ENCODE measurements at places on chromosomes 12 and 14. TPM values are rescaled to one million over a fixed set of nuclear protein-coding genes. Genes with fewer than 3 reads are reported as not detected.

- DNase-seq, result no peak
Observed at GRCh38 chr12:8603856-8604255, 8.8 kb downstream of the AICDA start.

- no peak for DNase-seq
Observed at GRCh38 chr14:22887990-22888378, 5.0 kb downstream of the REM2 start.

GRCh38 chr12:24223926-24224325 is 274.5 kb upstream of the SOX5 start:
- no peak for DNase-seq

- no peak for DNase-seq
Observed at GRCh38 chr12:14771651-14772137, 31.6 kb downstream of the WBP11 start.

DNA sequence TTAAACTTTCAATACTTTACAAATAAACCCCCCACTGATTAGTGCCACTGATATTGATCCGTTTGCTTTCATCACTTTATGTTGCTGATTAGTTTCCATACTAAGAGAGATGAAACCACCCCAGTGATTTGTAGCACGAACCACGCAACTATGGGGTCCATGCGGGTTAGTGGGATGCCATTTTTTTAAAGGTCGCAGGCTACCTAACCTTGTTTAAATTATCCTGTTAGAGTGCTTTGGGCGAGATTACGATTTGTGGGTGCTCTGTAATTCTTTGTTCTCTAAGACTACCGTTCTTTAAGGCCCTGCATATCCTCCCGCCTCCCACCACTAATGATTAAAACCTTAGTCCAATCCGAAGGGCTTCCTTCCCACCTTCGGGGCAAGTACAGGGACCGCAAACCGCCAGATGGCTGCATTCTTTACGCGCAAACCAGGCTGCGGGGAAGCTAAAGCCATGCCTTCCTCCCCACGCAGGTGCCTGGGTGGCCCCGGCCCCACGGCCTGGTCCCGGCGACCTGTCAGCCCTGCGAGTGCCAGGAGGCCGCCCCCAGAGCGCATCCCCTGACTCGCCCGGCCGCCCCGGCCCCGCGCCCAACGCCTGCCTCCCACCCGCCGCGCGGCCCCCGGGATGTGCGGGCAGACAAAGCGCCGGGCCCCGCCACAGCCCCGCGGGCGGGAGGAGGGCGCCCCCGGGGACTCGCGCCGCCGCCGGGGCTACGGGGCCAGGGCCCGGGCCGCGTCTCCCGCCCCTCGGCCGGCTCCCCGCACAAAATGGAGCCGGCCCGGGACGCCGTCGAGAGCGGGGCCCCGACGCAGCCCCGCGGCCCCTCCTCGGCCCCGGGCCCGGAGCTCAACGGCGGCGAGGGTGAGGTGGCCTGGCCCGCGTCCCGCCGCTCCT is 759 bp downstream of the NFYB start:
- no peak for DNase-seq

DNA sequence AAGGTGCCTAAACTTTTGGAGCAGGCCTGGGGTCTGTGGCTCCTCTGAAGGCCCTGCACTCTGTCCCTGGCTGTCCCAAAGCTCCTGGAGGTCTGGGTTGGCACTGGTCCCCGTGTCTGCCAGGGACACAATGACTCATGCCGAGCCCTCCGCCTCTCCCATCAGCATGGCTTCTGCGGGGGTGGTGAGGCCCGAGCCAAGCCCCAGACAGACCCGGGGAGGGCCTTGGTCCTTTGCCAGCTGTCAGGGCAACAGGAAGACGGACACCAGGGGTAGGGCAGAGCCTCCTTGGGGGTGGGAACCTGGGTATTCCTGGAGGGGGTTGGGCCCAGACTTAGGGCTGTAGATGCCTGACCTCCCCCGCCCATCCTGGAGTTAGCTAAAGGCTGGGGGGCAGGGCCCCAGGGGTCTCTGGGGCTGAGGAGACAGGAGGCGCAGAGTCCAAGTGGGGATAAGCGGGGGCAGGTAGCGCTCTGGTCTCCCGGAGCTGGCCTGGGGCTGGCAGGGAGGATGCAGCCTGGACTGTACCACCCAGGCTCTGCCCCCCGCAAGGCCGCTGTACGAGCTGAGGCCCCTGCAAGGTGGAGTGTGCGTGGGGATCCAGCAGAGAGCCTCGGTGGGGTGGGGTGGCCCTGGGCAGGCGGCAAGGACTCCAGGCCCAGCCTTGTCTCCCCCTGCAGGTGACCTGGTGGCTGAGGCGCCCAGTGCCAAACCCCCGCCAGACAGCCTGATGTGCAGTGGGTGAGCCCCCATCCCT is 16.4 kb upstream of the PUS1 start:
- no peak for DNase-seq

GRCh38 chr14:74610866-74611649 is 979 bp downstream of the LTBP2 start:
- no peak for DNase-seq

DNA sequence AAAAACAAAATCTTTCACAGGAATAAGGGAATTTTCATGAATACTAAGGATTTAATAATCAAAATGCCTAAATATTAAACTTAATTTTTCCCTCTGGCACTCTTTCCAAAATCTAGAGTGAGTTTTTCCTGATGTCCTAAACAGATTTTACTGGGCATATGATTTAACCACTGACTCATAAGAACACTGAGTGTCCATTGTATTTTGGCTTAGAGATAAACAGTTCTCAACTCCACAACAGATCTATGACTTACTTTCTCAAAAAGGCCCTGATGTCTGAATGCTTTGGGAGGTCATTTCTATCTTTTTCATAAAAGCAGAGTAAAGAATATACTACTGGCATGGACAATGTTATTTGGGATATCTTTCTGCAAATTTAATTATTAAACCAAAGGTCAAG is 15.0 kb downstream of the TMBIM4 start:
- no peak for DNase-seq

- no peak for DNase-seq
Observed at GRCh38 chr12:67202678-67203012, 66.5 kb upstream of the CAND1 start.

DNA sequence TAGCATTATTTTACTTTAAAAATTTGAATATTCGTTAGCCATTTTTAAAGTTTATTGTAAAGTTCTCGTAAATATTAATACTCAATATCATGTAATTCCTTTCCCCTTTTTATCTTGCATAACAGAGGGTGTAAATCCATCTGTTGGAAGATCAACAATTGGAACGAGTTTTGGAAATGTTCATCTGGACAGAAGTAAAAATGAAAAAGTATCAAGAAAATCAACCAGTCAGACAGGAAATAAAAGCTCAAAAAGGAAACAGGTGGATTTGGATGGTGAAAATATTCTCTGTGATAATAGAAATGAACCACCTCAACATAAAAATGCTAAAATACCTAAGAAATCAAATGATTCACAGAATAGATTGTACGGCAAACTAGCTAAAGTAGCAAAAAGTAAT is 1.8 kb downstream of the PMCH start:
- no peak for DNase-seq

DNA sequence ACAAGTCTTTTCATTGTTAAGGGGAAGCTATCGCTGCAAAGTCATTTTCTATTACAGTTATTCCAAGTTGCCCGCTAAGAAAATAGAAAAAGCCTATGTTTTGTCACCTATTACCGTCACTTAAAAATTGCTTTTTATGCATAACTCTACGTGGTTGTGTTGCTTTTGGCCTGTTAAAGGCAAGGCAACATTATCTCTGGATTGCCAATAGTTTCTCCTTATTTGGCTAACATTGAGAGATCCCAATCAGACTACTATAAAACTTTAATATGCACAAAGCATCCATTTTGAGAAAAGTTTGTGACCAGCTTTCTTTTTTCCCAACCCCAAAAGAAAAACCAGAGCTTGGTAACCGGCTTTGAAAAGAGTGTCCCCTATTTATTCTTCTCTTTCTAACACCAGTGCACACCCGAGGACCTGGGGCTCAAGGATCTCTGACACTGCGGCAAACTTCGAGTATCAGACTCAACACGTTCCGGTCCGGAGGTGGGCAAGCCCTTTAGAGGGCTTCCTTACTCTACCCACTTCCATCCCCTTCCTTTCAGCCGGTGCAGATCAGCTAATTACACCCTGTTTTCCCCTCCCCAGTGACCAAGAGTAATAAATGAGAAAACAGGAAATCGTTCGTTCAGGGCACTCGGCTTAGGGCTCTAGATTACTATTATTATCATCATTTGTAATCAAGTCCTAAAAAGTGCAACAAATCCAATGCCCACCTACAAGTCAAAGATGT is 1.2 kb downstream of the PPP1R12A start:
- DNase-seq, result no peak

GRCh38 chr12:89829434-89829975 is 120.9 kb upstream of the ATP2B1 start:
- no peak for DNase-seq

The RHEBL1 gene
- total RNA-seq, result 4.7 TPM

- no peak for DNase-seq
Observed at GRCh38 chr14:35558680-35559079, 24.7 kb downstream of the INSM2 start.

DNA sequence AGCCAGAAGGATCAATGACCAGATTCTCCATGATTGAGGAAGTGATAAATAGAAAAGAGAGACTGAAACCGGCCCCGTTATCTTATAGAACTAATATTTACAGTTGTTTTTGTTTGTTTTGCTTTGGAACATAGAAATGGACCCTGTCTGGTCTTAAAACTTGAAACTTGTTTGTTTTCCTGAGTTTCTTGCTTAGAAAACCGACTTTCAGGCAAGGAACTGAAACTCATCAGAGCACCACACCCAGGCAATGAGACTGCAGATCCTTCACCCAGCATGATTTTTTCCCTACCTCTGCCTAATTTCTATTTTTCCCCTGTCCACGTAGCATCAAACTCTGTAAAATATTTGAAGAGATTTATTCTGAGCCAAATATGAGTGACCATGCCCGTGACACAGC is 10.6 kb upstream of the CLEC12A start:
- DNase-seq, result no peak

Data from Panc1 (cell line).